NCI-H2081 treated with DMSO at 0.1 percent for 48 hours (cell line): ENCODE measurements at places on chromosomes 6 and 20.

- DNase-seq: no peak
These were observed 62.0 kb downstream of the ARID1B start for GRCh38 chr6:156839129-156839528.

GRCh38 chr20:19782669-19783068 is 24.6 kb downstream of the RIN2 start:
- no peak for DNase-seq

GRCh38 chr6:29946223-29947076 is 4.1 kb downstream of the HLA-A start:
- no peak for DNase-seq

GRCh38 chr6:69180361-69181067 is 545.4 kb downstream of the ADGRB3 start:
- no peak for DNase-seq

- DNase-seq: no peak
These were observed 12.8 kb downstream of the SLC22A3 start for GRCh38 chr6:160360955-160361354.

- no peak for DNase-seq
These were observed 85.5 kb upstream of the RPS6KA2 start for GRCh38 chr6:166712286-166713228.

GRCh38 chr6:44395501-44395900 is 8.0 kb downstream of the CDC5L start:
- no peak for DNase-seq

- no peak for DNase-seq
These were observed 13.7 kb downstream of the RAET1E start for GRCh38 chr6:149884215-149884614.

- DNase-seq: no peak
These were observed 59.5 kb downstream of the PSMG4 start for GRCh38 chr6:3318226-3318625.

- no peak for DNase-seq
These were observed 11.8 kb downstream of the FAM110A start for GRCh38 chr20:845226-845868.
